ENCODE measurements at places on chromosomes 6 and 20. TPM values are rescaled to one million over a fixed set of nuclear protein-coding genes. Genes with fewer than 3 reads are reported as not detected.

The MRAP2 gene
- total RNA-seq = 2.8 TPM

The PCSK2 gene
- 37.9 TPM for total RNA-seq

The SRSF12 gene
- total RNA-seq = 0.41 TPM

The PLN gene
- total RNA-seq = 0.75 TPM

The XKR7 gene
- 0.06 TPM for total RNA-seq

The ARG1 gene
- total RNA-seq = not detected

The BACH2 gene
- 6.9 TPM for total RNA-seq

The HLA-G gene
- total RNA-seq = 0.12 TPM

- no peaks in the 10 kb centered on the region for H3K27me3 ChIP-seq
- H3K36me3 ChIP-seq = no peaks in the 10 kb centered on the region
- H3K4me1 ChIP-seq = no peaks in the 10 kb centered on the region
- H3K4me3 ChIP-seq = no peak overlapping the region
- no peak for DNase-seq
- H3K27ac ChIP-seq = no peak overlapping the region
Measured at GRCh38 chr6:106574741-106575458, 54.4 kb downstream of the RTN4IP1 start.

DNA sequence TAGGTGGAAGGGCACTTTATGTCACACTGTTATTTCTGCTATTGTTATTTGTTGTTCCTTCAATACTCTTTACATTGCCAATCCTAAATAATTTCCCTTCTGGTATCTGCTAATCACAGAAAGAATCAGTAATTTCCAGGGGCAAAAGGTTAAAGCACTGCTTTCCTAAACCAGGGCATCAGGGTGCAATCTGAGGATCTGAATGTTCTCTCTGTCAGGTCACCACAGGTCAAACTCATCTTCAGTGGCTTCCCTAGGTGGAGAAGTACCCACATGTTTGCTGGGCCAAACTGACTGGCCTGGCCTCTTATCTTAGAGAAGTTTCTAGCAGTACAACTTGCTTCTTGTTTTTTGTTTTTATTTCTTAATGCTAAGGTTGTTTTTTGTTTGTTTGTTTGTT, 118.7 kb downstream of the OPRM1 start:
- no peak for DNase-seq
- H3K27ac ChIP-seq = no peak overlapping the region

DNA sequence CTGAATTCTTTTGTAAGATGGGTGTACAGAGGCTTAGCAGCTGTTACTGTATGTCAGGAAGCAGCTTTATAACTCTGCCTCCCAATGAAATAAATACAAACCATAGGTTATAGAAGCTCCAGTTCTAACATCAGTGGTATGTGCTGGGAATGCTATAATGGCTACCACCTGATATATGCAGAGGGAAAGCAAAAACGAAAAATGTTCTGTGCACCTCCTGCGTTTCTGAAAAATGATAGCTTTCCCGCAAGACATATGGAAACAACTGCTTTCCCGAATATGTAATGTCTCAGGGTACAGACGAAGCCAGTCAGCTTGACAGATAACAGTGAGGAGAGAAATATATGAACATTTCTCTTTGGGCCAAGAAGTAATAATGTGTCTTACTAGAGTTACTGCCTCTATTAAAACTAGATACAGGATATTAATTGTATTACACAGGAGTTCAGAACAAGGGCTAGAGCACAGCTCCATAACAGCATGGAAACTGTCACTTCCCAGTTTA, 517.0 kb upstream of the NRSN1 start:
- no peak overlapping the region for H3K4me3 ChIP-seq
- H3K27ac ChIP-seq = no peak overlapping the region
- no peaks in the 10 kb centered on the region for H3K36me3 ChIP-seq
- no peaks in the 10 kb centered on the region for H3K4me1 ChIP-seq

GRCh38 chr6:157461000-157461915, 80.3 kb downstream of the ZDHHC14 start:
- H3K4me3 ChIP-seq = no peak overlapping the region
- no peaks in the 10 kb centered on the region for H3K36me3 ChIP-seq
- H3K27ac ChIP-seq = peak overlapping the region; percentile 54
- DNase-seq = peak; percentile 69

DNA sequence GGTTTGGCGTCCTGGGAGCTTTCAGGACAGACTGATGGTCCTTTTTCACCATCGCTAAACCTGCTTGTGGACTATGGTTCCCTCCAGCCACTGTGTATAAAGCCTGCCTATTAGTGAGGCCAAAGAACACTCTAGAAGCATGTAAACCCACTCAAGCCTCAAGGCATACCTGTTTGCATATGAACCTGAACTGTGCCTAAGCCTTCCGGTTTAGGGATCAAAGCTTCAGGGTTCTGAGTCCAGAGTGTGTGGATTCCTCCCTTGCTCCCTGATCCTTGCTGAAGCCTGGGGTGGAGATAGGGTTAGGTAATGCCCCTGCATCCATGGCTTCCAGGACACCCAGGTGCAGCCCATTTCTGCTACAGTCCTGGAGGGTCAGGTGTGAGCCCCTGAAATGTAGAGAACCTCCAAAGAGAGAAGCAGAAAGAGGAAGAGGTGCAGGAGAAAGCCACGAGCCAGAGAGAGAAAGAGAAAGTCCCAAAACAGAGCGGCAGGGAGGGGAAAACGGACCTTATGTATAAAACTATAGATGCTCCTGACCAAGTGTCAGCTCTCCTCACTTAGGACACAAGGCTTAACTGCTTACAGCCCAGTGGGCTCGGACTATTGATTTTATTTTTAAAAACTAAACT, 93.3 kb downstream of the SCML4 start:
- no peaks in the 10 kb centered on the region for H3K36me3 ChIP-seq
- H3K4me1 ChIP-seq = peaks cover 9% of the 10 kb centered on the region
- DNase-seq = no peak
- H3K27me3 ChIP-seq = no peaks in the 10 kb centered on the region
- H3K27ac ChIP-seq = no peak overlapping the region

GRCh38 chr6:129345890-129346289, 364.1 kb downstream of the ARHGAP18 start:
- no peak overlapping the region for H3K4me3 ChIP-seq
- H3K27me3 ChIP-seq = no peaks in the 10 kb centered on the region
- H3K4me1 ChIP-seq = no peaks in the 10 kb centered on the region
- H3K27ac ChIP-seq = no peak overlapping the region
- no peak for DNase-seq
- no peaks in the 10 kb centered on the region for H3K36me3 ChIP-seq

DNA sequence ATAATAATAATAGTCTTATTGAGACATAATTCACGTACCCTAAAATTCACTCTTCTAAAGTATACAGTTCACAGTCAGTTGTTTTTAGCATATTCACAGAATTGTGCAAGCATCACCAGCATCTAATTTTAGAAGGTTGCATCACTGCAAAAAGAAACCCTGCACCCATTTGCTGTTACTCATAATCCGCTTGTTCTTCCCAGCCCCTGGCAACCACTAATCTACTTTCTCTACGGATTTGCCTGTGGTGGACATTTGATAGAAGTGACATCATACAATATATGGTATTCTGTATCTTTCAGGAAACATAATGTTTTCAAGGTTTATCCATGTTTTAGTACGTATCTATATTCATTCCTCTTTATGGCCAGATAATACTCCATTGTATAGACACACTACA, 41.5 kb upstream of the FAM184A start:
- H3K4me1 ChIP-seq = no peaks in the 10 kb centered on the region
- no peak overlapping the region for H3K27ac ChIP-seq
- no peaks in the 10 kb centered on the region for H3K27me3 ChIP-seq
- H3K36me3 ChIP-seq = no peaks in the 10 kb centered on the region

DNA sequence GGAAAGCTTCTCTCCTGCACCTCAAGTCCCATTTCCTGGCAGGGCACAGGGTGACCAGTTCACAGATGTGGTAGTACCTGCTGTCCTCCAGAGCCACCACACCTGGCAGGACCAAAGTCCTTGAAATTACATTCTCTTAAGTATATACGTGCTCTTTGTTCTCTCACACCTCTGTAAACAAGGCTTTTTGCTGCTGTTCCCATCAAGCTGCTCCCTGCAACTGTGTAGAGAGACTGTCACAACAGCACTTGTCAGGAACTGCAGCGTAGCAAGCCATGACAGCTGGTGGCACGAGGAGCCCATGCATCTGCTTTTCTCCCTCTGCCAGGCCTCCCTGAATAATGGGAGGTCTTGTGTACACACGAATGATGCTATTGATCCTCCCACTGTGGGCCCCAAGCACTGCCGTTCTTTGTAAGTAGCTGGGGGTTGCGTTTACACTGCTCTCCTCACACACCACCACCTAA, 431.8 kb downstream of the CD83 start:
- no peaks in the 10 kb centered on the region for H3K4me1 ChIP-seq
- H3K36me3 ChIP-seq = no peaks in the 10 kb centered on the region
- no peak for DNase-seq
- no peaks in the 10 kb centered on the region for H3K27me3 ChIP-seq
- no peak overlapping the region for H3K4me3 ChIP-seq

GRCh38 chr6:106564476-106564875, 64.8 kb downstream of the RTN4IP1 start:
- no peaks in the 10 kb centered on the region for H3K4me1 ChIP-seq
- H3K27ac ChIP-seq = no peak overlapping the region
- H3K4me3 ChIP-seq = no peak overlapping the region
- peaks cover 6% of the 10 kb centered on the region for H3K36me3 ChIP-seq
- DNase-seq = no peak

- no peaks in the 10 kb centered on the region for H3K27me3 ChIP-seq
- H3K4me3 ChIP-seq = no peak overlapping the region
- DNase-seq = peak; percentile 79
- no peaks in the 10 kb centered on the region for H3K36me3 ChIP-seq
- no peak overlapping the region for H3K27ac ChIP-seq
Measured at GRCh38 chr20:44217342-44218092, 6.9 kb upstream of the OSER1 start.

DNA sequence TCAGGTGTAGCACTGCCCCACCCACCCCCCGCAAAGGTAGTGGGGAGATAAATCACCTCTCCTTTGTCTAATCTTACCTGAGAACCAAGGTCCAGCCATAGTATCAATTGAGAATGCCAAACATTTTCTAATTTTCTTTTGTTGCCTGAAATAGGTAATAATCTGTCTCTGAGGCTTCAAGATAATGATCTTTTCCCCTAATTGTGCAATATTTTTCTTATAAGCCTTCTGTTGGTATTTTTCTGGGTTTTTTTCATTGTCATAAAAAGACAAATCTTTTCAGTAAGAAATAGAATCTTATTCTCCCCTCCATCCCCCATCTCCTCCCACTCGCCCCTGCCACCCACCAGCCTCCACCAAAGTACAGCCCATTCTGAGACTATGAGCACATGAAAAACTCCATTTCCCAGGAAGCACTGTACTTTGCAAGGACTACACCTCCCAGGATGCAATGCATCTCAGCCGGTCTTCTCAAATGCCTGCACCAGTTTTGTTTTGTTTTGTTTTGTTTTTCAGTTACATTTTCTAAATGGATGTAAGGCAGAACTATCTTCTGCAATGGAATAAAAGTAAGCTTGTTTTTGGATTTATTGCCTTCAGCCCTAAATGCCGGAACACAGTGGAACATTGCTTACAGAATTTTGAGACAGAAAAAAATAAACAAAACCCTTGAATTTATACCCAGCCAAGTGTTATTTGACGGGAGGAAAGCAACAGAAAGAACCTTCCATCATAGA, 268.0 kb downstream of the TFAP2A start:
- peak; percentile 10 for DNase-seq
- no peaks in the 10 kb centered on the region for H3K4me1 ChIP-seq
- no peaks in the 10 kb centered on the region for H3K27me3 ChIP-seq
- H3K4me3 ChIP-seq = no peak overlapping the region
- no peak overlapping the region for H3K27ac ChIP-seq
- H3K36me3 ChIP-seq = no peaks in the 10 kb centered on the region

GRCh38 chr6:47670851-47671250, 27.5 kb upstream of the ADGRF4 start:
- DNase-seq = no peak
- H3K27ac ChIP-seq = no peak overlapping the region
- H3K4me3 ChIP-seq = no peak overlapping the region
- no peaks in the 10 kb centered on the region for H3K36me3 ChIP-seq

- no peak for DNase-seq
- no peak overlapping the region for H3K27ac ChIP-seq
- no peak overlapping the region for H3K4me3 ChIP-seq
Measured at GRCh38 chr6:8172530-8172929, 70.2 kb upstream of the EEF1E1 start.

DNA sequence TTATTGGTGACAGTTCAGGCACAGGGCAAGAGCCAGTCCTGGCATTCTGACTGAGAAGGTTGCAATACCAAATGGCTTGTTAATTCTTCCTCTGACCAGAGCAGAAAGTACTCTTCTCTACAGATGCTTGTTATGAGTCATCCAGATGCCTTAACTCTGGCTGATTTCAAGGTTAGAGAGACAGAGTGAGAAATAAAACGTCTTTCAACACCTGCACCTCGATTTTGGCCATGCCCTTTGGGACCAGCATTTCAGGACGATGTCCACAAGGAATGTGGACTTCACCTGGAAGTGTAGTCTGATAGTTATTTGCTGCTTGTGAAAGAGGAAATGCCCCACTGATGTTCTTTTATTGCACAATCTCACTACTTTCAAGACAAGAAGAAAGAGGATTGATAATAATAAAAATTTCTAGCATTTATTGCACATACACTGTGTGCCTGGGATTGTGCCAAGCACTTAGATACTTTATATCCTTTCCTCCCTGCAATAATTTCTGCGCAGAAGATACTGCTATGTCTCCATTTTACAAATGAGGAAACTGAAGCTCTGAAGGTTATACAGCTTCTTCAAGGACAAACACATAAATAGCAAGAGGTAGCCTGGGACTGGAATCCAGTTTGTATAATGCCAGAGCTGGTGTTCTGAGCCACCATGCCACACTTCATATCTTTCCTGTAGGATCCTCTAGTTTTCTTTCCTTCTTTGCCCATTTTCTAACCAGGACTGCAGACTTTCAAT, 33.5 kb upstream of the MCM3 start:
- no peak overlapping the region for H3K4me3 ChIP-seq
- DNase-seq = no peak

GRCh38 chr6:148296771-148297170, 45.9 kb upstream of the SASH1 start:
- no peak for DNase-seq
- H3K36me3 ChIP-seq = no peaks in the 10 kb centered on the region
- no peaks in the 10 kb centered on the region for H3K4me1 ChIP-seq
- H3K27ac ChIP-seq = no peak overlapping the region

DNA sequence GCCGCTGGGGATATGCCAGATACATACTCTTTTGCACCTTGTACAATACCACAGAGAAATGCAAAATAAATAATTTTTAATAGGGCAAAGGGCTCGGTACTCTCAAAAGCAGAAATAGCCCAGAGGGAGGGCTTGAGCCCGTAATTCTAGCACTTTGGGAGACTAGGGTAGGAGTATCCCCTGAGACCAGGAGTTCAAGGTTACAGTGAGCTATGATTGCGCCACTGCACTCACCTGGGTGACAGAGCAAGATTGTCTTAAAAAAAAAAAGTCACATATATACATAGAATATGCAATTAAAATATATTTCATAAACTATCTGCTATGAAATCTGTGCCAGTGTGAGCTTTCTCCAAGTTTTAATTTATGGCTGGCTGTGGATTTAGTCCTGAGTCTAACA, 818 bp upstream of the TRMT11 start:
- H3K27me3 ChIP-seq = no peaks in the 10 kb centered on the region
- peak overlapping the region; percentile 75 for H3K4me3 ChIP-seq
- H3K27ac ChIP-seq = peak overlapping the region; percentile 87
- no peaks in the 10 kb centered on the region for H3K36me3 ChIP-seq
- H3K4me1 ChIP-seq = no peaks in the 10 kb centered on the region
- no peak for DNase-seq

Measured in pancreas (tissue), 10 donors.